Activated naive CD8-positive, alpha-beta T cell treated with anti-CD3 and anti-CD28 coated beads, Interleukin-2, amount 50 U/mL, for 16 hours (primary cell): ENCODE measurements at places on chromosomes 1 and 21.

DNA sequence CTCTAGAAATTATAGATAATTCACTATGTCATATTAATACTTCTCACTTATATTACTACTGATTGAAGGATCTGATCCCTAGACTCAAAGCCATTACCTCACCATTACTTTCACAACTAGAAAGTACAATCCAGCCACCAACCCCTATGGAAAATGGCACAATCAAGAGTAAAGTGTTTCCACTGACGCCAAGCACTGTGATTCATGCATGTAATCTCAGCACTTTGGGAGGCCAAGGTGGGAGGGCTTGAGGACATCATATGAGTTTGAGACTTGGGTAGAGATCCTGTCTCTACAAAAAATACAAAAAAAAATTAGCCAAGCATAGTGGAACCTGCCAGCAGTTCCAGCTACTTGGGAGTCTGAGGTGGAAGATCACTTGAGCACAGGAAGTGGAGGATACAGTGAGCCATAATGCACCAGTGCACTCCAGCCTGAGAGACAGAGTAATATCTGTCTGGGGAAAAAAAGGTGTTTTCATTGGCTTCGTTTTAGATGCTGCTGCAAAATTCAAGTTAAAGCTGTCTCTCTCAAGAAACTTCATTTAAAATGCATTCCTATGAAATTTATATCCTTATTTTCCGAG, 126.5 kb downstream of the AKT3 start:
- DNase-seq: no peak

DNA sequence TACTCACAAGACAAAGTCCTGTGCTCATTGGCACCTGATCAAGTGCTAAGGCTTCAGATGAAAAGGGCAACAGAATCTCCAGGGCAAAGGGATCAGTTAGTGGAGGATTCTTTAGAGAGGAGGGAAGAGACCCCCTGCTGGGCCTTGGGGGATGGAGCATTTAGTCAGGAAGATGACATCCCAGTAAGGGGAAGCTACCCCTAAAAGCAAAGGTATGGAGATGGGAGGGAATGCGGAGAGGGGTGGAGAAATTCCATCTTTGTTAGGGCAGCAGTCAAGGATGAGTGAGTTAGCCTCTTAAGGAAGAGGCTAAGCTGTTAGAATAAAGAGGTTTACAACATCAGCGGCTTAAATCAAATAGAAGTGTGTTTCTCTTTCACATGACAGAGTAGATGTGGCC, 67.4 kb downstream of the ST6GALNAC3 start:
- DNase-seq: no peak

DNA sequence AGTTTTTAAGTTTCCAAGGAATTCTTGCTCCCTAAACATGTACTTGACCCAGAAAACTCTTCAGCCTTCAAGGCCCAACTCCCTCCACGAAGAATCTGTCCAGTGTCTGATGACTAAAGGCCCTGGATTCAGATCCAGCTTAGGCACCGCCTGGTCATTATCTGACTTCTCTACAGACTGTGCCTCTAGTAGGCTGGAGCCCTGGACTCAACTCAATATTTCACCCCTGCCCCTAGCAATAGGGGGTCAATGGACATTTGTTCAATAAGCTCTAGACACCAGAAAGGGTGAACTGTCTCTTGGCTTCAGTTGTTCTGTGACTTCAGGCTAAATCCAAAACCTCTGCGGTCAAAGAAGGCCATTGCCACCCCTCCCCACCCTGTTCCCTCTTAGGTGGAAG, 34.5 kb downstream of the NUAK2 start:
- DNase-seq: no peak

DNA sequence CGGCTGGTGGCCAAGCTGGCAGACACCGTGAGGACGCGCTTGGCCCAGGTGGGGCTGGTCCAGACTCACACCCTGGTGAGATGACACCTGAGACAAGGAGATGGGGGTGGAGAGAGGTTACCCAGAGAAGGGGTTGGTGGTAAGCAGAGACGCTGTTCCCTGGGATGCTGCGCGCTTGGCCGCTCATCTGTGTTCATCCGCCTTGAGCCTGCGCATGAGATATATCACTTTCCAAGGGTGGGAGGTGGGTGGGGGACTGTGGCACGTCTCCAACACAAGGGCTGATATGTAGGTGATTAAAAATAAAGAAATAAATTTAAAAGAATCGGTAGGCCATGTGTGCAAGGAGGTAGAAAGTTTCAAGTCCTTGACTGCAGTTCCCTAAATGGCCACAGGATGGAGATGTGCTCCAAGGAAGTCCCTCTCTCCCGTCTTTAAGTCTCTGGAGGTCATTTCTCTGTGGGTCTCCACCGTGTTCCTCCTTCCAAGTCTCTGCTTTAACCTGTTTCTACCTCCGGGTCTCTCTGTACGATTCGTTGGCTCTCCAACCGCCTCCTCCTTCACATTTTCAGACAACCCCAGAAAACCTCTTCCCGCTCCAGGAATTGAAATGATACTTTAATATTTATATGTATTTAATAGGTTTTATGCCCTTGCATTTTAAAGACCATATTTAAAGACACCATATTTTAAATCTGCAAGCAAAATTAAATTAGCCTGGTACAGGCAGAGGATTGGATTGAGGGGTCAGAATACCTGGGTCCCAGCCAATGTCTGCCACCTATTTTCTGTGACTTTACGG, 4.5 kb downstream of the TTC24 start:
- peak; percentile 49 for DNase-seq

- no peak for DNase-seq
These were observed 7.5 kb upstream of the ZNF648 start for GRCh38 chr1:182069028-182069466.

DNA sequence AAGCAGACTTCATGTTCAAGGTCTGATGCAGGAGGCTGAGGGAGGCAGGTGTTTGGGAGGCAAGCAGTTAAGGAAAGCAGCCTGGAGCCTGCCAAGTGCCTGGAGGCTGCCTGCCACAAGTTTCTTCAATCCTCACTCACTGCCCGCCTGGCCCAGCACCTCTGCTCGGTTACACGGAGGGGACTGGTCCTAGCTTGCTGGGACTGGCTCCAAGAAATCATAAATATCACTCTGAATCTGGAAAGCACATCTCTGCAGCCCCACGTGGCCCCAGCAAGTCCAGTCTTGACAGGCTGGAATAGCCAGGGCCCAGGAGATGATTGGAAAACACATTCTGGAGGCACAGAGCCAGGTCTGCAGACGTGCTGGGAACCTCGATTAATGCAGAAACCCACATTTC, 83.9 kb downstream of the BCAR3 start:
- no peak for DNase-seq

DNA sequence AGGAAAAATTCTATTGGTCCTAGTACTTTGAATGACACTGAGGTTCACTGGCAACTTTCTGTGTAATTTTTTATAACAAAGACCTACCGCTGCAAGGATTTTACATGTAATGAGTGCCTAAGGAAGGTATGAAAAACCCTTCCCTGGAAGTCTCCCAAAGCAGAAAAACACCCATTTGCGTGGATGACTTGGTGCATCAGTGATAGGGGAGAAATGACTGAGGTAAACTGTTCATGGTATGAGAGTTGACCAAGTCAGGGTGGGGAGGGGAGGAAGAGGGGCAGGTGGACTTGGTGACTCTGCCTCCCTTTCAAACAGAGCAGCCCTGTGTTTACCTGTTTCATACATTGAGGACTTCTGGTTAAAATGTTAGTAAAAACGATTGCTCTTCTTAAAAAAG, 78.8 kb upstream of the IPO9 start:
- no peak for DNase-seq

- DNase-seq: no peak
These were observed 142.1 kb downstream of the KCNT2 start for GRCh38 chr1:196466166-196466565.

DNA sequence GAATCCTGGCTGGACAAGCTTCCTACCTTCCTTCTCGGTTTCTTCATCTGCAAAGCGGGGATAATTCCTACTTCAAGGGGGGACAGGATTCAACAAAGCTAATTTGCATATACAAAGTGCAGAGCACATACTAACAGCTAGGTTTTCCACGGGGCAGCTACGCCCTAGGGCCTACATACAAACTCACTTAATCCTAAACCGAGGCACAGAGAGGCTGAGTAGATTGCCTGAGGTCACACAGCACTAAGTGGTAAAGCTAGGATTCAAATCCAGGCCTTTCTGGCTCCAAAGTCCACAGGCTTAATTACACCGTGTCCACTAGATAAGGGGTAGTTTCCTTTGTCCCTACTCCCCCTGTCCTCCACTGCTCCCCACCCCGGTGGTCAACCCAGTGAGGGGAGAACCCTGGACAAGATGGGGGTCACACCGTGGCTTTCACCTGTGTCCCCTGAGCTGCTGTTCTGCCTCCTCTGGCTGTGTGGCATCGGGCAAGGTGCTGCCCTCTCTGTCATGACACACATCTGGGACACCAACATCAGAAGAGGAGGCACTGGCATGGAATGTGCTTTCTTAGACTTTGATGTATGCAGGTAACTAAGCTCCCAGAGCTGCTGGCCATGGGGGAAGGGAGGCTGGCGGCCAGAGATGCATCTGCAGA, 44.5 kb downstream of the TAS1R2 start:
- no peak for DNase-seq

- no peak for DNase-seq
These were observed 30.6 kb upstream of the KIF21B start for GRCh38 chr1:201054091-201054543.
